ENCODE measurements at places on chromosomes 1 and 21.

GRCh38 chr1:232450615-232451014 lies 179.3 kb downstream of the SIPA1L2 start:
- no peak for DNase-seq

DNA sequence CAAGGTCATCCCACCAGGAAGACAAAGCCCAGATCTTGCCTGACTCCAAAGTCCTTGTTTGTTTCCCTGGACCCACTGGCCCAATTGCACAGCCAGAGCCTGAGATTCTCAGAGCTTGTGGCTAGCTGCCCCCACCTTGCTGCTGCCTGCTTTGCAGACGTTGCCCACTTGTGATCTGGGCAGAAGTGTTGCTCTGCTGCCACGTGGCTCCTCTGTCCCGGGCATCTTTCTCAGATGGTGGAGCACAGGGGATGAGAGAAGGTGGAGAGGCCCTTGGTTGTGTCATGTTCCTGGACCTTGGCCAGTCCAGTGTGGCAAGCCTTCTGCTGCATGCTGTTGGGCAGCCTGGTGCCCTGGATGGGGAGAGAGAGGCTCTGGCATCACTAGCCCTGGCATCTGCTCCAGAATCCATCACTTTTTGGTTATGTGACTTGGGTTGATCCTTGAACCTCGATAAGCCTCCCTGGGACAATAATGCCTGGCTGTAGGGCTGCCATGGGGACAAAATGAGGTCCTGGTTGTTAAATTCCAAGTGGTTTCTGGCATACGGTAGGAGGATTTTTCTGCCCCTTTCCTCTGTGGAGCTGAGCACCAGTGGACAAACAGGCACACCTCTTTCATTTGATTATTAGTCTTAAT lies 1.5 kb upstream of the NR0B2 start:
- DNase-seq, result peak; percentile 74

DNA sequence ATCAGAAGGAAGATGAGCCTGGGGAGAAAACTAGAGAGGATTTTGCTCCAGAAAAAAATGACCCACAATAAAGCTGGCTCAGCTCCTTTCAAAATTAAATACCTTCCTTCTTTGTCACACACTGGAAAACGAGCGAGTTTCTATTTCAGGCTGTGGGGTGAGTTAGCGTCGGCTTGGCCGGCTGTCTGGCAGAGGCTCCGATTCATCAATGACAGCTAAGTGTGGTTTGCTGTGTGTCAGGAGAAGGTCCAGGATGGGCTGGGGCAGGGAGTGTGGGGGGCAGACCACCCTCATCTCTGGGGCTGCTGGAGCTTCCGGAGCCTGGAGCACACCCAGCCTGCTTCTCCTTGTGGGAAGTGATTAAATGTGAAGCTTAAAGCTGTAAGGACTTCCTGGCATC lies 120.2 kb downstream of the ETS2 start:
- no peak for DNase-seq

DNA sequence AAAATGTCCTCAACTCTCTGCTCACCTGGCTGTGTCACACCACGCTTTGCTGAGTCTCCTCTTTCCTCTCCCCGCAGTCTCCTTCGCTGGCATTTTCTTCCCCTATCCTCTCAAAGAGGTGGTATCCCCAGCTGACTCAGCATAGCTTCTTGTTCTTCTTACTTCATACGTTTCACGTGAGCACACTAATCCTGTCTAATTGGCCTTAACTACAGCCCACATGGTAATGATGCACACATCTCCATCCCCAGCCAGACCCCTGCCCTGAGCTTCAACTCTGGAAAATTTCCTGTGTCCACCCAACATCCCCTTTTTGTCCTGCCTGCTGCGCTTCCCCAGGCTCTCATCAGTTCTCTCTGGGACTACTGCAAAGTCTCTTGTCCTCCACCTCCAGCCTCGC lies 169.8 kb downstream of the TTLL7 start:
- no peak for DNase-seq

DNA sequence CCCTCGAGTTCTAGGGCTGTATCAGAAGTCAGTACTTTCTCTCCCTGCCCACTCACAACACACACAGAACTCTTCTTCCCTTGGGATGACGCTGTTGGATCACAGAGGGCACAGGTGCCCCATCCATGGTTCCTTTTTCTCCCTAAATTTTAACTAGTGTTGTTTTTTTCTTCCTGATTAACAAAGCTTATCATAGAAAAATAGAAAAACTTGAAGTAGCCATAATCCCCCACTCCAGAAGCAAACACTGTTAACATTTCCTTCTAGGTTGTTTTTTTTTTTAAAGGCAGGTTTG lies 27.5 kb downstream of the NAV1 start:
- no peak for DNase-seq

DNA sequence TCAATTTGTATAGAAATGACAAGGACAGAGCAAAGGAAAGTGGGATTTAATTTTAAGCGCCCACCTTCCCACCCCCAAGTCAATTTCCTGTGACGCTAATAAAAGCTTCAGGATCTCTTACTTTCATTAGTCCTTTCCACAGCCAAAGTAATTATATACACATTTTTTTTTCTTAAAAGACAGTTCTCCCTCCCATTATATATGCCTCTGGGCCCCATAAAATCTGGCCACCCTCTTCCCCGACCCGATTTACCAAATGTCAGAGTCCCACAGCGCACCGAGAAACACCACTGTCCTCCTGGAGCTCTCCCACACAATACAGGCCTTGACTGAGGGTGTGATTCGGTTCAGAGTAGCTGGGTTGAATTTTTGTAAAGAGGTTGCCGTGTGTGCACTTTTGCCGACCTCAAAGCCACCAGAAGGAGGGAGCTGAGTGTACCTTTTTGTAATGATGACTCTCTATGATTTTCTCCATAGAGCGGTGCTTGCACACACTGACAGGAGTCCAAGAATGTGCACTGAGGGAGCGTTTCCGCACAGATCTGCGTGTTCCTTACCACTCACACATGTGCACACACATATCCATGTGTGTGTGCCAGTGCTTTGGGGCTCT lies 26.2 kb upstream of the IL10 start:
- DNase-seq, result no peak

GRCh38 chr1:109767637-109768334 lies 4.1 kb upstream of the EPS8L3 start:
- peak; percentile 17 for DNase-seq

DNA sequence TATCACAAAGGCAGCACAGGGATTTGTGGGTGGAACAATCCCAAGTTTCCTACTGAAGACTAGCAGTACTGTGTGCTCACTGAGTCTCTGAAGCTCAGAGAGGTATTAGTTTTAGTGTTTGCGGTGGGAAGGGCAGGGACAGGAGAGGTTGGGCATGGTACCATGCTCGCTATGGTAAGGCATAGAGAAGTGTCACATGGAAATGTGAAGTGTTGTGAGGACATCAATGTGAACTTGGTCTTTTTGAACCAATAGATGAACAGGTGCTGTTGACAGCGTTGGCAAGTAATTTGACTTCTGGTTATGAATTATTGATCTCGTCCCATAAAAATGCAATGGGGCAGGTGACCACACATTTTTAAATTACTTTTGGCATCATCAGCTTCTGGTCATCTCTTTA lies 55.8 kb upstream of the ADAMTS1 start:
- DNase-seq, result no peak

- no peak for DNase-seq
Measured at GRCh38 chr1:228911225-228912210, 176.2 kb downstream of the RHOU start.

DNA sequence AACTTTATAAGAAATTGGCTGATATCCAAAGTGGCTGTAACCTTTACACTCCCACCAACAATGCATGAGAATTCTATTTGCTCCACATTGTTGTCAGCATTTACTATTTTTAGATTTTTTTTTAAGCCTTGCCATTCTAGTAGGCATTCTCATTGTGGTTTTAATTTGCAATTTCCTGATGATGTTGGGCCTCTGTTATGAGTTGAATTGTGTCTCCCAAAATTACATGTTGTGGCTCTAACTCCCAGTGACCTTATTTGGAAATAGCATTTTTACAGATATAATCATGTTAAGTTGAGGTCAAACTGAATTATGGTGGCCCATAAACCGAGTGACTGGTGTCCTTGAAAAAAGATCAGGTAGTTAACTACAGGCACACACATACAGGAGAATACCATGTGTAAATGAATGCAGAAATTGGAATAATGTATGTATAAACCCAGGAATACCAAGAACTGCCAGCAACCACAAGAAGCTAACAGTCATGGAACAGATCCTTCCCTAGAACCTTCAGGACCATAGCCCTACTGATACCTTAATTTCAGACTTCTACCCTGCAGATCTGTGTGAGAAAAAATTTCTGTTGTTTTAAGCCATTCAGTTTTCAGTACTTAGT lies 348.8 kb upstream of the DAB1 start:
- DNase-seq, result no peak

- no peak for DNase-seq
Measured at GRCh38 chr1:225587310-225587709, 65.6 kb downstream of the ENAH start.

- DNase-seq, result no peak
Measured at GRCh38 chr1:91847851-91848250, 38.1 kb downstream of the TGFBR3 start.

DNA sequence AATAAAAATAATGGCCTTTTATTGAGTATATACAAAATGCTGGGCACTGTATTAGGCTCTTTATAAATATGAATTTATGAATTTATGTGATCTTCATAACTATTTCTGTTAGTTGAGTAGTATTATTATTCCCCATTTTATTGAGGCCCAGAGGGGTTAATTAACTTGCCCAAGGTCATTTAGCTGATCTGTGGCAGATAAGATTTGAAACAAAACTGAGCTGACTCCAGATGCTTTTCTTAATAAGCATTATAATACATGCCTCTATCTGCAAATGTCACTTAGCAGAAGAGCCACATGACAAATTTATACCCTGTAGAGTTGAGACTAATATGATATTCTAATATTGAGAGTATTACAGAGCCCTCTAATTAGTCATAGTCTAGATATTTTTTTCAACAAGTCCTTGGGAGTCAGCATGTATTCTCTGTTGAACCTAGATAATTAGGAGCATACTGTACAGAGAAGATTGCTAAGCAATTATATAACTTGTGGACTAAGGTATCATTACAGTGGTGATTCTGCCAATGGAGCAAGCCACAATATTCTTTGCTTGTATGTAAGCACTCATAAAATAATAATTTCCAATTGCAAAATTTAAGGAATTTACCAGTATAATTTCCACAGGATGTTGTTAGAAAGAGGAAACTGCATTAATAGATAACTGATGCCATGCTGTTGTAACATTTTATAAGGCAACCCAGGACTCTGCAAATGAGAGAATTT lies 112.0 kb downstream of the LRRC40 start:
- DNase-seq, result no peak

DNA sequence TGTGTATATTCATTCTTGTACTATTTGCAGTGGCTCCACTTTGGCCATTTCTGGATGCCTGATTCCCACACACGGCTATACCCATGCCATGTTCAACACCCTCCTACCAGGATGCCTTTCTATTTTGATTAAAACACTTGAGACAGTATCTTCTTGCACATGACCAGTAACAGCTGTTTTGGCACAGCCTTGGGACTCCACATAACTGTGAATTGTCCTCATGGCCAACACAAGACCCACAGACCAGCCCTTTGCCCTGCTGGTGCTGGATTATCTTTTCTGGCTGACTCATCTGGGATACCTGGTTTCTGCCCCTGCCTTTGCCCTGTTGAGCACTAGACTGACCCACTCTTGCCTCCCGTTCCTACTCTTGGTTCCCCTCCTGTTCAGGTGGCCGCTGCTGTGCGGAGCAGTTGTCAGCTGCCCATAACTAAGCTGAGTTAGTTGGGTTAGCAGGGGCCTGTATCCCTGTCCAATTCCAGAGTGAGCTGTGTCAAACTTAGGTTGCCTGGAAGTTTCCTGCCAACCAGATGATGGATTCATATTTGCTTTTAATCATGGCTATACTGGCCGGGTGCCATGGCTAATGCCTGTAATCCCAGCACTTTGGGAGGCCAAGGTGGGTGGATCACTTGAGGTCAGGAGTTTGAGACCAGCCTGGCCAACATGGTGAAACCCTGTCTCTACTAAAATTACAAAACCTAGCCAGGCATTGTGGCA lies 10.8 kb upstream of the EYA3 start:
- DNase-seq, result no peak

GRCh38 chr1:184792450-184792969 lies 37.9 kb upstream of the EDEM3 start:
- peak; percentile 86 for DNase-seq

DNA sequence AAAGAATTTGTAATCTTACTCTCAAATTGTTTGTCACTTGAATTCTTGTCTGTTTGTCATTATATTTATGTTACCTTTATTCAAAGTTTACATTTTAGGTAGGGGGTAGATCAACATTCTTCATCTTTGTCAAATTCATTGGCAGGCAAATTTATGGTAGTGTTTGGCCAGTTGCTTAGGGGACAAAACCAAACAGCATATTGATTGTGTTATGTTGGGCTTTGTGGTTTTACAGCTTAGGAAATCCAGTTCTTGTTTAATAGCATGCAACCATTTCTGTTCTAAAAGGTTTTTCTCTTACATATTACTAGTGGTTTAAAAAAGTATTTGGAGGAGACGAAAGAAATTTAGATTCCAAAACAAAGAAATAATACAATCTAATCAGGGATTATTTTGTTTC lies 91.4 kb downstream of the HMCN1 start:
- no peak for DNase-seq

DNA sequence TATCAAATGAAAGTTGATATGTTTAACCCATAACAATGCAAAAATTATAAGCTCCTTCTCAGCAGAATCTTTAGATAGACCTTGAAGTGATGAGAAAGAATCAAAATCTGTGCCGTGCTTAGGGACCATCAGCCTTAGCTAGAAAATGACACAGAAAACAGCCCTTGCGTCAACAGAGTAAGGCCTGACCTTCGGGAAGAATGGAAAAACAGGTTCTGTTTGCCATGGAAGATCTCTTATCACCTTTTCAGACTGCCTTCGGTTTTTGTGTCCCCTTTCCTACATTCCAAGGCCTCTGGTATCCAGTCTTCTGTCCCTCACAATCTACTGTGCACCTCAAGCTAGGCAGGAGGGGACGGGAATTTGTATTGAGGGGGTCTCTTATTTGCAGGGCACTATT lies 37.6 kb upstream of the DPT start:
- no peak for DNase-seq

DNA sequence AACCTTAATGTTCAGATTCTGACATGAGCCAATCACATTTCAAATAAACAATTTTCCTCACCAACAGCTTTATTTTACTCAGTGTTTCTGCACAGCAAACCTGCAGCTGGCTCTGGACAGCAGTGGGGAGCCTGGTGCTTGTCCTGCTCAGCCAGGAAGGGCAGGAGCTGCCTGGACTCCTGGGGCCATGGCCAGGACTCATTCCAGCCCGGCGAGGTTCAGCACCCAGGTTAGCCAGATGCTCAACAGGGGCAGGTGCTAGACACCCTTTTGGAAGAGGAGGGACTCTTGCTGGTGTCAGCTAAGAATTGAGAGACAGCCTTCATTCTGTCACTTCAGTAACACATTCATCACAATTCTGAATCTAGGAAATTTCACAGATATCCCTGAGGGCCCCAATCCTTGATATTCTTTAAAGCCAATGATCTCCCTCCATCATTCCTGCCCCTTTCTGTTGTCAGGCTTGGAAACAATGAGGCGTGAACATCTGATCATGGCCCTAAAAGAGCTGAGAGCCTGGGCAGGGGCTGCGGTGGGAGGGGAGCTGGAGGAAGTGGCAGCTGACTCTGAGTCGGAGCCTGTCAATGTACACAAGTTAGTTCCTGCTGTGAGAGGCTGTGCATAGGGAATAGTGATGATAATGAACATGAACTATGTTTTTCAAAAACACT lies 251.3 kb downstream of the SDCCAG8 start:
- no peak for DNase-seq

GRCh38 chr1:76080552-76081079 lies 6.1 kb downstream of the ST6GALNAC3 start:
- DNase-seq, result no peak

GRCh38 chr21:34183331-34183928 lies 110.1 kb downstream of the MRPS6 start:
- no peak for DNase-seq

- DNase-seq, result no peak
Measured at GRCh38 chr21:38668541-38668940, 137.2 kb upstream of the ETS2 start.

Data from Right ventricle myocardium inferior (tissue), 1 donor.